ENCODE measurements at places on chromosomes 3 and 15.

- no peaks in the 10 kb centered on the region for H3K4me1 ChIP-seq
- no peaks in the 10 kb centered on the region for H3K27me3 ChIP-seq
- no peak for DNase-seq
- H3K27ac ChIP-seq: no peak overlapping the region
- no peak overlapping the region for H3K4me3 ChIP-seq
Observed at GRCh38 chr3:4310971-4311370, 7.8 kb downstream of the SETMAR start.

DNA sequence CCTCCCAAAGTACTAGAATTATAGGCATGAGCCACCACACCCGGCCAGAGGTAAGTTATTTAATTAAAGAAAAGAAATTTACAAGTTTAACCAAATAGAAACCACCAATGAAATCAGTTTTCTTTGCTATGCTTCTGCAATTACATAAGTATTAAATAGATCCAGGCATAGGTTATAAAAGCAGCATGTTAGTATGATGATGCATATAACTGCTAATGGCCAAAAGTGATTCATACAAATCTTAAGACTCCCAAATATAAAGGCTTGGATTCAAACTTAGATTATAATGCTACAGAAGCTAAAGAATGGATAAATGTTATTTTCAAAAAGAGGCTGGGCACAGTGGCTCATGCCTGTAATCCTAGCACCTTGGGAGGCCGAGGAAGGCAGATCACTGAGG is 32.8 kb upstream of the HDC start:
- no peak for DNase-seq
- peaks cover 18% of the 10 kb centered on the region for H3K36me3 ChIP-seq
- H3K4me1 ChIP-seq: no peaks in the 10 kb centered on the region
- no peaks in the 10 kb centered on the region for H3K27me3 ChIP-seq
- no peak overlapping the region for H3K4me3 ChIP-seq
- no peak overlapping the region for H3K27ac ChIP-seq

- H3K4me1 ChIP-seq: peaks cover 4% of the 10 kb centered on the region
- H3K27ac ChIP-seq: no peak overlapping the region
- H3K27me3 ChIP-seq: peaks cover 1% of the 10 kb centered on the region
- no peak for DNase-seq
- H3K4me3 ChIP-seq: no peak overlapping the region
Observed at GRCh38 chr3:169998668-169999131, 32.1 kb downstream of the SEC62 start.

- no peak overlapping the region for H3K4me3 ChIP-seq
- DNase-seq: no peak
- peaks cover 6% of the 10 kb centered on the region for H3K36me3 ChIP-seq
- H3K4me1 ChIP-seq: no peaks in the 10 kb centered on the region
- no peak overlapping the region for H3K27ac ChIP-seq
Observed at GRCh38 chr15:70039917-70040316, 57.8 kb downstream of the TLE3 start.

GRCh38 chr3:59101231-59101736 is 51.5 kb upstream of the CFAP20DC start:
- no peaks in the 10 kb centered on the region for H3K36me3 ChIP-seq
- no peak overlapping the region for H3K4me3 ChIP-seq
- H3K27me3 ChIP-seq: peaks cover 2% of the 10 kb centered on the region
- DNase-seq: no peak
- H3K27ac ChIP-seq: no peak overlapping the region
- H3K4me1 ChIP-seq: no peaks in the 10 kb centered on the region

DNA sequence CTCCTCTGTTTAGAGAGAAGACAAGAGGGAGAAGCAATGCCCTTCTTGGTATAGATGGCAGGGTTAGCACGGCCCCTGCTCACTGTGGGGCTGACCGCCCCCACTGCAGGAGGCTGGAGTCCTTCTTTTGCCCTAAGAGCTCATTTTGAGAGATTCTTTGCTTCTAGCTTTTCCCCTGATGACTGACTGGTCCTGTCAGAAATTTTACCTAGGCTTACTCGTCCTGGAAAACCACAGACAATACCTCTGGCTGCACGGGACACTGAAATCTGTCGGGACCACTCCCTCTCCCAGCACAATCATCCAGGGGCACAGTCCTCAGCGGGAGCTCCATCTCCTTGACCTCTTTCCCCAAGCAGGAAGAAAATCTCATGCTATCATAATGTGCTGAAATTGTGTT is 143.0 kb upstream of the RGMA start:
- peaks cover 6% of the 10 kb centered on the region for H3K27me3 ChIP-seq
- H3K27ac ChIP-seq: no peak overlapping the region
- no peak overlapping the region for H3K4me3 ChIP-seq
- H3K4me1 ChIP-seq: peaks cover 20% of the 10 kb centered on the region
- no peak for DNase-seq

- H3K4me3 ChIP-seq: no peak overlapping the region
- peaks cover 3% of the 10 kb centered on the region for H3K27me3 ChIP-seq
- H3K4me1 ChIP-seq: peaks cover 11% of the 10 kb centered on the region
- H3K27ac ChIP-seq: no peak overlapping the region
- DNase-seq: no peak
- H3K36me3 ChIP-seq: peaks cover 36% of the 10 kb centered on the region
Observed at GRCh38 chr3:33006081-33006480, 54.6 kb downstream of the CCR4 start.

GRCh38 chr3:133413161-133414020 is 13.5 kb downstream of the BFSP2 start:
- H3K27me3 ChIP-seq: peaks cover 2% of the 10 kb centered on the region
- no peak overlapping the region for H3K27ac ChIP-seq
- no peak overlapping the region for H3K4me3 ChIP-seq

- no peaks in the 10 kb centered on the region for H3K4me1 ChIP-seq
Observed at GRCh38 chr3:151918253-151919029, 45.0 kb downstream of the SUCNR1 start.

DNA sequence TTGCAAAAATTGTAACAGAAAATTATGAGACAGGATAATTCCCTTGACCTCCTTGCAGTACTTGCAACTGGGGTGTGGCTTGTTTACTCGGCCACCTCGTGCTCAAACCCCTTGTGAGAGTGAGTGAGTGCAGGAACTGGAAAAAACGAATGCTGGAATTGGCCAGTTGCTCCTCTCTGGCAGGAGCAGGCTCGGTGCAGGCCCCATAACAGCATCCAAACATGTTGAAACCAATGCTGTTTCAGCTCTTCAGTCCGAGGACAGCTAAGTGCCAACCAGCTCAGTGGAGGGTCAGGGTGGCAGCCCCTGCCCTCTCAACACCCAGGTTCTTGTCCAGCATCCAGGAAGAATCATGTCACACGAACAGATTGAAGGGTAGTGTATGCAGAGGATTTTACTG is 36.9 kb downstream of the METTL6 start:
- no peak overlapping the region for H3K4me3 ChIP-seq
- no peak for DNase-seq
- H3K27ac ChIP-seq: no peak overlapping the region
- no peaks in the 10 kb centered on the region for H3K4me1 ChIP-seq
- H3K36me3 ChIP-seq: no peaks in the 10 kb centered on the region

DNA sequence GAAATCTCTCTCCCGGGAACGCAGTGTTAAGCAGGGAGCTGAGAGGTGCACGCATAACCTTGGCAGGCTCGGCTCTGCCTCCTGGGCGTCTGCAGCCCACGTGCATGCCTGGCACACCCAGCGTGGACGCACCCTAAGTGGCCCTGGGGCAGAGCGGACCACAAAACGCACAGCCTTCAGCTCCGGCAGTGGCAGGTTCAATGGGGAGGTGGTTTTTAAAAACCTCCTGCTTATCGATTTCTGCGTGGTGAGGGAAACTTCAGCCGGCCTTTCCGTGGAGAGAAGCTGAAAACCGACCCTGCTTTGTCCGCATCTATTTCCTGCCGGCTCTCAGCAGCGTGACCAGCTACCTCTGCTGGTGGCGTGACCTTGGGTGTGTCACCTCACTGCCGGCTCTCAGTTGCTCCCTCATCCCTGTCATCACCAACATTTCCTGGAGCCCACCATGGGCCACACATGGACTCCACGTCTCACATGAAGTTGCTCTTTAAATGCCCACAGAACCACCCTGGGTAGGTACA is 134.8 kb upstream of the MEF2A start:
- DNase-seq: no peak
- no peaks in the 10 kb centered on the region for H3K36me3 ChIP-seq
- no peak overlapping the region for H3K27ac ChIP-seq
- peaks cover 4% of the 10 kb centered on the region for H3K4me1 ChIP-seq

DNA sequence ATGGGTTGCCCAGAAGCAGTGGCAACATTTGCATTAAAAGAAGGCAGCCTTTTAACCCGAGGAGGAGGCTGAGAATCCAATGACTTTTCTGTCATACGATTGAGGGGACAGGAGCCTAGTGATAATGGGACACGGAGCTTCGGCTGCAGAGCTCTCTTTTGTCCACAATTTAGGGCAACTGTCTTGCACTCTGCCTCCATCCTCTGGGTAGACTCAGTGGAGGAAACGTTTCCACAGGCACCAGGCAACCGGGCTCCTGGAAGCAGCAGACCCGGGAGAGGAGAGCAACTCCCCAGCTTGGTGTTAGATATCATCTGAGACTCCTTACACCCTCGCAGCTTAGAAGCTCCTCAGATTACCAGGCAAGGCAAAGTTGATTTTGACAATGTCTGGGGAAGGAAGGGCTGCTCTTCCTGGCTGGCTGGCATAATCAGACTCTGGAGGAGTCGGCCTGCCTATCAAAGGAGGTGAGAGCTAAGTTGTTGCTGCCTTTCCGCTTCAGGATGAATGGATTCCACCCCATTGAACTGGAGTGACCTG is 43.5 kb upstream of the RNU6-1 start:
- H3K4me3 ChIP-seq: no peak overlapping the region
- peaks cover 9% of the 10 kb centered on the region for H3K27me3 ChIP-seq

DNA sequence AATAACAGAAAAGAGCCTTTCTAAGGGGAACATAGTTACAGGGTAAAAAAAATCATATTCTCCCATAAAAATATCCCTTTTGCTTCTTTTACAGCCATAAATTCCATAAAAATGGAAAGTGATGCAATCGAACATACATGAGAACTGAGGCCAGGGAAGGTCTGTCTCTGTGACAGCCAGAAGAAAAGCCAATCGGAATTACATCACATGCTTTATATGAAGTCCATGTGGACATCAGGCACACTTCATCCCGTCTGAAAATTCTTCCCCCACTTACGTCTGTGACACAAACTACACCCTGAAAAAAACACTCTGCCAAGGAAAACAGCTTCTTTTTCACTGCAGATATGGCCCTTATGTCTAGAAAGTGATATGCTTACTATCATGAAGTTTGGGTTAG is 323.5 kb downstream of the ERC2 start:
- no peak overlapping the region for H3K4me3 ChIP-seq
- H3K36me3 ChIP-seq: no peaks in the 10 kb centered on the region
- H3K27me3 ChIP-seq: no peaks in the 10 kb centered on the region
- H3K4me1 ChIP-seq: no peaks in the 10 kb centered on the region
- no peak for DNase-seq
- H3K27ac ChIP-seq: no peak overlapping the region

DNA sequence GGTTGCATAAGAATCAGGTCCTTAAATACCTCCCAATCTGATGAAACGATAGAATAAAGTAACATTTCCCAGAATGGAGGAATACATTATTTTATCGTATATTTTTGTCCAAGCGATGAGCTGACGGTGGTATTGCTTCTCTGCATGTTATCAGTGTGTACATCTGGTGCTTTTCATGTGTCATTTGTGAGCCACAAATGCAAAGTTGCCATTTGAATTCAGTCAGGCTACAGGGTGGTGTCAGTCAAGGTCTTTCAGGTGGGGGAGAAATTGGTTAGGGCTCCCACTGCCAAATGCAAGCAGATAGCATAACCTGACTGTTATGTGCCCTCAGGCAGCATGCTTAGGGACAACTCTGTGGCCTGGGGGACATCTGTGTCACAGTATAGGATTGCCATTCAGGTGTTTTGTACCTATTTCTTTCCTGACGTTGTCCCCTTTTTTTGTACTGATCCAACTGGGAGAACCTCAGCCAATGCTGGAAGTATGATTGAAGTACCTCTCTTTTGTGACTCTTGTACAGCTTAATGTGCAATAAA is 26.5 kb upstream of the TIMP4 start:
- no peak overlapping the region for H3K4me3 ChIP-seq
- H3K4me1 ChIP-seq: peaks cover 3% of the 10 kb centered on the region
- no peaks in the 10 kb centered on the region for H3K36me3 ChIP-seq
- H3K27me3 ChIP-seq: peaks cover 3% of the 10 kb centered on the region
- no peak for DNase-seq

DNA sequence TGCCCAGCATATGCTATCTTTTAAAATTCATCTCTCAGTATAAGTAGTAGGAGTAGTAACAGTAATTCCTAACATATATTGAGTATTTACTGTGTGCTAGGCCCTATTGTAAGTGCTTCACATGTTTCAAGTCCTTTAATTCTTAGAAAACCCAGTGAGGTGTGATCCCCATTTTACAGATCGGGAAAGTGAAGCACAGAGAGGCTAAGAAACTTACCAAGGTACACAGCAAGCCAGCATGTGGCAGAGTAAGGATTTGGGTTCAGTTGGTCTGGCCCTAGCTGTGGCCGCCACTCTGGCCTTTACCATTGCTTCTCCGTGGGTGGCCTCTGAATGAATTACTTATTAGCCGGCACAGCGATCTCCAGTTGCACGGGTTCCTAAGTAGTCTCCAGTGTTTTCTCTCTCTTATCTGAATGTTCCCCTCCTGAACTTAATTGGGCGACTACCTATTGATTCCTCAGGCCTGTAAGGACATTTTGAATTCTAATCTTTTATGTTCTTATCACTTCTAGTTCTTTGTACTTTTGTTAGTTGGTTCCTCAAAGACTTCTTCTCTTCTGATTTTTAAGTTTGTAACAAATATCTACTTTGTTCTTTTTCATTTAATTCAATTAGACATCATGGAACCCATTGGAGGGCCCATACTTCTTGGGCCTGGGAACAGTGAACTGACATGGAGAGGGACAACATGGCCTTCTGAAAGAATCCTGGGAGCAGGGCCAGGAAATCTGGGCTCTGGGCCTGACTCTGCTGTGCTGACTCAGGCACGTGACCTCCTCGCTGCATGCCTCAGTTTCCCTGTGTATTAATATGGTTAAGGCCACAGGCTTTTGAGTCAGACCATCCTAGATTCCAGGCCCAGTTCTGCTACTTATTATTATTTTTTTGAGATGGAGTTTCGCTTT is 11.6 kb downstream of the CLCN2 start:
- no peaks in the 10 kb centered on the region for H3K36me3 ChIP-seq
- H3K27me3 ChIP-seq: no peaks in the 10 kb centered on the region
- no peak overlapping the region for H3K27ac ChIP-seq
- no peak for DNase-seq
- peaks cover 5% of the 10 kb centered on the region for H3K4me1 ChIP-seq
- H3K4me3 ChIP-seq: no peak overlapping the region

DNA sequence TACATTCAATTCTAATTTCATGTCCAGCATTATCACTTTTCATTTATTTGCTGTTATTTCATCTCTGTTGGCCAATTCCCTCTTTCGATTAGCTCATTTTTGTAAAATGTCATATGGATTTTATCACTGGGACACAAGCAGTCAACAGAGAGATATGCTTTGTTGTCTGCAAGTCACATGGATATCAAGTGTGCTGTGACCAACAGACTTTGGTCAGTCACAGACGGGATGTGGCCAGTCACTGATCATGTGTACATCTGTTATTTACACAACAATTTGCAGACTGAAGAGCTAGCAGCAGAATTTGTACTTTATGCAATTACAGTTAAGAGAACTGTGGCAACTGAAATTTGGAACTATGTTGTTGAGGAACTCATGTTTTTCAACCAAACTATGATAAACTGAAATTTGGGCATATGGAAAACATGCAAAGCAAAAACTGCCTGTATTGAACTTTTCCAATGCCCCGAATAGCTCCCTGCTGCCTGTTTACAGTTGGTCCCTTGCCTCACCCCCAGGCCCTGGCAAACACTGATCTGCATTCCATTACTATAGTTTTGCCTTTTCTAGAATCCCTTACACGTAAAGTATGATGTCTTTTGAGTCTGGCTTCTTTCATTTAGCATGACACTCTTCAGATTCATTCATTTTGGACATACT is 104.4 kb downstream of the RPL22L1 start:
- H3K27me3 ChIP-seq: peaks cover 2% of the 10 kb centered on the region
- H3K4me3 ChIP-seq: no peak overlapping the region
- no peak for DNase-seq
- H3K36me3 ChIP-seq: no peaks in the 10 kb centered on the region
- H3K27ac ChIP-seq: no peak overlapping the region

All from immature natural killer cell (primary cell).